ENCODE measurements at places on chromosomes 2 and 18.
A peak's percentile ranks its signal among the peaks of the same experiment; 100 is the strongest.

- DNase-seq: no peak
Observed at GRCh38 chr2:196591004-196591403, 48.5 kb upstream of the CCDC150 start.

GRCh38 chr2:20357638-20358389 lies 7.2 kb upstream of the PUM2 start:
- DNase-seq: no peak

GRCh38 chr2:241373446-241373845 lies 17.4 kb downstream of the FARP2 start:
- no peak for DNase-seq

- peak; percentile 6 for DNase-seq
Observed at GRCh38 chr2:240922982-240923537, 16.9 kb downstream of the CROCC2 start.

- DNase-seq: no peak
Observed at GRCh38 chr2:127104881-127105655, 1.9 kb downstream of the BIN1 start.

- DNase-seq: no peak
Observed at GRCh38 chr2:6978991-6979390, 61.8 kb downstream of the RNF144A start.

- DNase-seq: no peak
Observed at GRCh38 chr2:204946892-204947291, 401.6 kb downstream of the PARD3B start.

- no peak for DNase-seq
Observed at GRCh38 chr2:120231564-120231973, 8.4 kb upstream of the TMEM185B start.

GRCh38 chr18:22639561-22639960 lies 221.8 kb upstream of the CTAGE1 start:
- no peak for DNase-seq

DNA sequence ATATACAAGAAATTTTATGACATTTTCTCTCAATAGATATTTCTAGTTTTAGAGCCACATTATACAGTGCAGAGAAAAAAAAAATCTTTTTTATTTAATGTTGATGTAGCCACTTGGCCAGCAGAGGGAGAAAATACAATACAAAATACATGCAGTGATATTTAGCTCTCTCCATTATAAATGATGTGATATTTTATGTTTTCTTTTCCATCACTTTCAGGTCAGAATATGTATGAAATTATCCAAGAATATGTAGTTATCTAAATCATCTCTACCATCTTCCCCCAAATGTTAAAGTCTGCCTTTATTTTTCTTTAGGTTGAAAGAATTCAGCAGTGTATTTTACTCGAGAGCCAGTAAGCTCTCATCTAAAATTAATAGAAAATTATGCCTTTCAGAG lies 533.6 kb upstream of the FSHR start:
- DNase-seq: no peak

DNA sequence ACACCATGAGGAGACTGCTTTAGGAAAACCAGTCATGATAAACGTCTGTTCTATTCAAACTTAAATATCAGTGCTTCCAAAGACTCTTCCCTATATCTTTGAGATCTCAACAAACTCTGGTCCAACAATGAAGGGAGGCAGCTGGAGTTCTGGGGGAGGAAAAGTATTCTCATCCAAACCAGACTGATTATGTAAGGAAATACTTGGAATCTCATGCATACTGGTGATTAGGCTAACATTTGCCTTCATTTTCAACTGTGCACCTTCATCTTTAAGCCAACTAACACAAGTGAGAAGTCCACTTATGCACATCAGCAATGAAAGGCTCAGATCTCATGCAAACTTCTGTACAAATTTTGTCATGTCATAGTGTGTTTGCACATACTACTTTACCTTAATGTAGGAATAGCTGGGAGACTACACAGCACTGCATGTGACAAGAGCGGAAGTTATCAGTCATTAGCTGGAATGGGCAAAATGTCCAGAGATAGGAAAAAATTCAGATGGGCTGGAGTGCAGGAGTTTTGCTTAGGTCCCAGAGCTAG lies 67.5 kb upstream of the STK17B start:
- DNase-seq: no peak

DNA sequence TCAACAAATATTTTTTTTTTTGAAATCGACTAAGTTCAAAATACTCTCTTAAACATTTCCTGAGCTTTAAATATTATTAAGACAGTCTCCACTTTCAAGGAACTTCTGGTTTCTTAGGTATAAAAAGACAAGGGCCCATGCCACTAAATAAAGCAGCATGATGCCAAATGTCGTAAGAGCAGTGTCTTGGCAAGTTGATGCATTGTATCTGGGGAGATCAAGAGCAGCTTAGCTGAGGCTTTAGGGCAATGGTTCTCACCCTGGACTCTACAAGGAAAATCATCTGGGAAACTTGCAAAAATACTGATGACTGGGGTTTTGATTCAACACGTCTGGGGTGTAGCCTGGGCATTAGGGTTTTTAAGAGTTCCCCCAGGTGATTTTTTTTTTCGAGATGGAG lies 41.3 kb downstream of the COL4A3 start:
- no peak for DNase-seq

DNA sequence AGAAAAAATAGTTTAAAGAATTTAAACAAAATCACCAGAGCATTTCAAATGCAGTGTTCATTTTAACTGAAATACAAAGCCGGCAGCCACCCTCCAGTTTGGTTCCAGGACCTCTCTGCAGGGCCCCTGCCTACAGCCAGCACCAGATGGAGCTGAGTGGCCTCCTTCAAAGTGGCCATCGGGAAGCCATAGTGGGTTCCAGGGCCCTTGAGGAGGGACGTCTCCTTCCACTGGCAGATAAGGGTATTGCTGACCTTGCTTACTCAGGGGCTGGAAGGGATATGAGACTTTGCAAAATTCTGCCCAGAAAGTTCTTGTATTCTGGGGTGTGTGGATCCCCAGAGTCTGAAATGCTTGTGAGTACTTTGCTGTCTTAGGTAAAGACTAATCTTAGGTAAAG lies 205.2 kb upstream of the APCDD1 start:
- DNase-seq: no peak

DNA sequence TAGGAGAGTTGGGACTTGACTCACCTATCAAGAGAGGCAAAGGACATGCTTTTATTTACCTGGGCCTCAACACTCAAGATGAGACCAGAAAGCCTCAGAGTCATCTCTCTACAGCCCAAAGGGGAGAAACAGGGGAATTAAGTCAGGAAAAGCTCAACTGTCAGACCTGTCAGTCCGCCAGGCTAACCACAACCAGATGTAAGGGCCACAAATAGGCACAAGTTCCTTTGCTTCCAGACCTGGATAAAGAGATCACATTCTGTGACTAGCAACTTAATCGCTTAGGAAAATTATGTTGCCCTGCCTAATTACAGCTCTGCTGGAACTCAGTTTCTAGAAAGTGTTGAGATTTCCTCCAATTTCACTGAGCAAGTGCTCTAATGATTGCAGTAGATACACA lies 67.9 kb downstream of the ANKRD44 start:
- no peak for DNase-seq

- no peak for DNase-seq
Observed at GRCh38 chr2:131419441-131419840, 55.5 kb upstream of the RAB6D start.
